ENCODE measurements at places on chromosomes 1 and 21.

GRCh38 chr1:2783069-2783434 is 18.4 kb downstream of the TTC34 start:
- DNase-seq = no peak

GRCh38 chr1:7267493-7267892 is 482.2 kb downstream of the CAMTA1 start:
- no peak for DNase-seq

DNA sequence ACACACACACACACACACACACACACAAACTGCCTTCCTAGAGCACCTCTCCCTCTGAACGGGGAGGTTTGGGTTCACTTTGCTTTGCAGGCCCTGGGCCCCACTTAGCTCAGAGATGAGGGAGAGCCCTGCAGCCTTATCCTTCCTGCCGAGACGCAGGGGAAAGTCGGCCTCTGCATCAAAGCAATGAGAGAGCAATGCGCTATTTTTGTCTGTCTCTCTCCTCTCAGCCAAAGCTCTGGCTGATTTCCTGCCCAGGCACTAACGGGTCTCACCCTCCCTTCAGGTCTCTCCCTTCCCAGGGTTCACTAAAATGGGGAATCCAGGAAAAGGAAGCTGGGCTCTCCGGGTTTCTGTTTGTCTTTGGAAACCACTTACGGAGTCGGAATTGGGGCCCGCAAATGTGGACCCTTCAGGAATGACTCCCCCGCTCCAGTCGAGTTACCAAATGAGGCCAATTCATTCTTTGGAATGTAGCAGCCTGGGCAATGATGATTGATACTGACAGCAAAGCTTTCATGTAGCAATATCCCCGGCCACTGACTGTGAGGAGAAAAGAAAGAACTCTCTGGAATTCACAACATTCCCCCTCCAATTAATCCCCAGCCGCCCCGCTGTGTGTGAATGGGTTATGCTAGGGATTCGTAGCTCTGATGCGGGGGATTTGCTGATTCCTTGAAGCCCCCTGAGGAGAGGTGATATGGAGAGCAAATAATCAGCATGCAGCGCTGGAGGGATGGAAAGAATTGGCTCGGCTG is 61.5 kb upstream of the WLS start:
- DNase-seq = no peak

DNA sequence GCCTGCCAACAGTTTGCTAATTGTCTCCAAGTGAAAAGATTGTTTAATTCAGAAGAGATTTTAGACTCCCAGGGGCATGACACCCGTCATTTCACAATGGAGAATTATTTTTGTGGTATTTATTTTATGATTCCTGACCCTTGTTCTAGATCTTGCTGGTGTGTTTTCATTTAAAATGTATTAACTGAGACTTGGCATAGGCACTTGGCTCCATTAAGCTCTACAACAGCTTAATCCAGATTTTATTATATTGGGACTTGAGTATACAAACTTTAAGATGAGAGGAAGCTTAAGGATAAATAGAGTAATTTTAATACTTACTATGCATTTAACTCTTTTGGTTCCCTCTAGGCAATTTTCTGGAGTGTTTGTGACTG is 101.3 kb upstream of the KCNE2 start:
- no peak for DNase-seq

- DNase-seq = no peak
Observed at GRCh38 chr1:53336146-53336545, 8.3 kb upstream of the LRP8 start.

GRCh38 chr1:87766737-87767136 is 438.1 kb downstream of the LMO4 start:
- no peak for DNase-seq

GRCh38 chr1:212973426-212973825 is 23.1 kb downstream of the VASH2 start:
- no peak for DNase-seq

- no peak for DNase-seq
Observed at GRCh38 chr1:3596663-3597598, 14.4 kb downstream of the MEGF6 start.

DNA sequence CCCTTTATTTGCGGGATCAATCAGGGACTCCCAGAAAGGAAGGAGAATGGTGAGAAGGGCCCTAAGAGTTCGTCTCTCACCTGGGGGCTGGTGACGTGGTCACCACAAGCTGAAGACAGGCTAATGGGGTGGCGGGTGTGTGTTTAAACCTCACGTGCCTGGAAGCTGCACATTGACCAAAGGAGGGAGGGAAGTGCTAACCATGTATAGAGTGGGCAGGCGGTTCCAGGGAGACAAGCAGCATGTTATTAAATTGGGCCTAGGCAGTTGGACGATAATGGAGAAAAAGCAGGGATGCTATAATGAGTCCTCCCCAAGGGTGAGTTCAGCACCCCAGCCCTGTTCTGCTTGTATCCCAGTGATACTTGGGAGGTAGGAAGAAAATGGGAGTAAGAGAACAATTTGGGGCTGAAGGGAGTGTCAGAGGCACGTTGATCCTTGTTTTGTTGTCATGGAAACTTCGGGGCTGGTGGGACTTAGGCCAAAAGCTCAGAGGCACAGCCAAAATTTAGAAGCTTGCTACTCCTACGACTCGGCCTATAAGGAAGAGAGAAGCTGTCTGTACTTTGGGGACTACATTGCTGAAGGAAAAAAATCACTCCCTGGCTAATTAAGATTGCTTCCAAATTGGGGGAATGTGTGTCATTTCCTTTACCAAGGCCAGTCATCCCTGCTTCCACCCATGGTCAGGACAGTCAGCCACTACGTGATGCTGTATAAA is 33.2 kb upstream of the EPHA8 start:
- DNase-seq = no peak

- peak; percentile 61 for DNase-seq
Observed at GRCh38 chr1:178344513-178345091, 152.2 kb downstream of the CLEC20A start.

DNA sequence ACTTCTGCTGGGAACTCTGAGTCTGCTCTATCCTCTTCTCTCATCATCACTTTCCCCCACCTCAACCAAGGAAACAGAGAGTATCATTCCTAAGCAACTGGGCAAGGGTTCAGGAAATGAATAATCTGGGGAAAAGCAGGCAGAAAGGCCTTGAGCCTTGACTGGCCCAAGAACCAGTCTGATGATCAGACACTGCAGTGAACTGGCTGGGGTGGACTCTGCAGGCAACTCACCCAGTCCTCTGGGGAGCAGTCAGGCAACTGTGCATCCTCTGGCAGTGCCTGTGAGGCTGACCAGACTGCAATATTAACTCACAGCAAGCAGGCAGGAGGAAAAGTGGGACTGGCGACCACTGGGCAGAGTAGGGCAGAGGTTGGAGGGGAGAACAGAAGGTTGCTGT is 991 bp downstream of the ANKRD35 start:
- DNase-seq = no peak

GRCh38 chr1:219712506-219712905 is 99.6 kb upstream of the ZC3H11B start:
- DNase-seq = no peak

DNA sequence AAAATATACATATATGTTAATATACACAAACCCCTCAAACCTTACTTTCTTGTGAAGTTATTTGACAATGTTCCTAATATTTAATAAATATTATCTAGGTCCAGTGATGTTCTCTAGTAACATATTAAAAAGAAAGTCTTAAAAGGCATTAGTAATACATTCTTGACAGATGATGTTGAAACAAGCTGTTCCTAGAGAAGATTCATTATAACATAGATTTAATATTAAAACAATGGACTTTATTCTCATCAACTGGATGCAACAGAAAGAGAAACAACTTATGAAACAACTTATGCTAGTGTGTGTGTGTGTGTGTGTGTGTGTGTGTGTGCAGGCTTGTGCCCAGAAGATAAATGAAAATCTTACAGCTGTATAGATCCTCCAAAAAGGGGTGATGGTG is 68.5 kb upstream of the PLXNA2 start:
- DNase-seq = no peak

- DNase-seq = no peak
Observed at GRCh38 chr1:31497601-31498000, 78.7 kb upstream of the TINAGL1 start.

GRCh38 chr1:12634156-12634555 is 9.7 kb upstream of the AADACL4 start:
- no peak for DNase-seq

GRCh38 chr1:7646981-7647901 is 123.9 kb upstream of the VAMP3 start:
- DNase-seq = peak; percentile 46

DNA sequence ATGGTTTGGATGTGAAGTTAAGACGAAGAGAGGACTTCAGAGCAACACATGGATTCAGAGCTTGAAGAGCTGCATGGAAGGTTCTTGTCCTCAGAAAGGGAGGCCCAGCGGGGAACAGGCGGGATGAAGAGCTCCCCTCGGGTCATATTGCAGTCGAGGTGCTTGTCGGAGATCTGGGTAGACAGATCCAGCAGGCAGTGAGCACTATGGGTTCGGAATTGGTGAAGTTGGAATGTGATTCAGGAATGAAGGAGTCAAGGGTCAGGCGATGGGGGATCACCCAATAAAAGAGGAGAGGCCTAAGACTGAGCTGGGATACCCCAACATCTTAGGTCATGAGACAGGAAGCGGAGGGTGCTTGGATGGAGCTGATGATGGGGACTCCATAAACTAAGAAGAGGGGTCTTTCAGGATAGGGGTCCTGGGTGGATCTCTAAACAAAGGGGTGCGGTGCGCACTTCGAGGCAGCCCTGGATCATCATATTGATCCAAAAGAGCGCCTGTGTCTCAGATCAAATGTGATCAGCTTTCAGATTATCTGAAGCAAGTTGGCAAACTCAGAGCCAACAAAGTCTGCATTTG is 176.3 kb upstream of the VAMP3 start:
- DNase-seq = no peak

GRCh38 chr1:55329091-55329490 is 113.9 kb upstream of the USP24 start:
- no peak for DNase-seq

- DNase-seq = no peak
Observed at GRCh38 chr1:58035523-58035922, 511.0 kb downstream of the OMA1 start.

DNA sequence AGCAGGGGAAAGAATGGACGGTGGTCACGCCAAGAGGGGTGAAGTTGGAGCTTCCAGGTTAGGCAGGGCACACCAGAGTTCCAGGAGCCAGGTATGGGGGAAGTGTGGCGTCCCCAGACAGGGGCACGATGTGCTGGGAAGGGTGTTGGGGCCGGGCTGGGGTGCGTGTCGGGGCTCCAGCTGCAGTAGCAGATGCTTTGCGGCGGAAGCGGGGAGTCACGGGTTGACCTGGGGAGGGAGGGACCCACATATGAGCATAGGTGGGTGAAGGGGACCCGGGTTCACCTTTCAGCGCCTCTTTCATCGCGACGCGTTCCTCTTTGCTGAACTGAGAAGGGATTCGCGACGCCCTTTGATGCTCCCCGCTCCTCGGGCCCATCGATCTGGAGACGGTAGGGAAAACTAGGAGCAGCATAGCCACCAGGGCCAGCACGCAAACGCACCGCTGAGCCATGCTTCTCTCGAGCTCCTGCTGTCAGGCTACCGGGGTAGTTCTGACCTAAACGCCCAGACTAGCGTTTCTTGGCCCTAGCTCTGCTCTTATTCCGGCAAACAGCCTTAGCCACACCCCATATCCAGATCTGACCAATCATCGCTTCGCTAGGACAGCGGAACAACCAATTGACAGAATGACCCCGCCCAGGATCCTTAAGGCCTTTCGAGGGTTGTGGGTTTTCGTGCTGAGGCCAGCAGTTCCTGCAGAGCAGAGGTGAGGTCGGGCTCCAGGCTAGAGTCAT is at the start of gene PM20D1:
Gene PM20D1, minus strand, starts transcription at position 514 of the 737 bp plus-strand sequence. Its CDS starts 60 bp downstream, at position 454.
- DNase-seq = peak; percentile 100

DNA sequence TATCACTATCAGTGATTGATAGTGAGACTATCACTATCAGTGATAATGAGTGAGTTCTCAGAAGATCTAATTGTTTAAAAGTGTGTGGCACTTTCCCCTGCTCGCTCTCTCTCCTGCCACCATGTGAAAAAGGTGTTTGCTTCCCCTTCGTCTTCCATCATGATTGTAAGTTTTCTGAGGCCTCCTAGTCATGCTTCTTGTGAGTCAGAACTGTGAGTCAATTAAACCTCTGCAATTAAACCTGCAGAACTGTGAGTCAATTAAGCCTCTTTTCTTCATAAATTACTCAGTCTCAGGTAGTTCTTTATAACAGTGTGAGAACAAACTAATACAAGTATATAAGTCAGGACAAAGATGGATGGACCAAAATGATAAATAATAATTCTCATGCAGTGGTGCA is 7.0 kb upstream of the IL23R start:
- no peak for DNase-seq

DNA sequence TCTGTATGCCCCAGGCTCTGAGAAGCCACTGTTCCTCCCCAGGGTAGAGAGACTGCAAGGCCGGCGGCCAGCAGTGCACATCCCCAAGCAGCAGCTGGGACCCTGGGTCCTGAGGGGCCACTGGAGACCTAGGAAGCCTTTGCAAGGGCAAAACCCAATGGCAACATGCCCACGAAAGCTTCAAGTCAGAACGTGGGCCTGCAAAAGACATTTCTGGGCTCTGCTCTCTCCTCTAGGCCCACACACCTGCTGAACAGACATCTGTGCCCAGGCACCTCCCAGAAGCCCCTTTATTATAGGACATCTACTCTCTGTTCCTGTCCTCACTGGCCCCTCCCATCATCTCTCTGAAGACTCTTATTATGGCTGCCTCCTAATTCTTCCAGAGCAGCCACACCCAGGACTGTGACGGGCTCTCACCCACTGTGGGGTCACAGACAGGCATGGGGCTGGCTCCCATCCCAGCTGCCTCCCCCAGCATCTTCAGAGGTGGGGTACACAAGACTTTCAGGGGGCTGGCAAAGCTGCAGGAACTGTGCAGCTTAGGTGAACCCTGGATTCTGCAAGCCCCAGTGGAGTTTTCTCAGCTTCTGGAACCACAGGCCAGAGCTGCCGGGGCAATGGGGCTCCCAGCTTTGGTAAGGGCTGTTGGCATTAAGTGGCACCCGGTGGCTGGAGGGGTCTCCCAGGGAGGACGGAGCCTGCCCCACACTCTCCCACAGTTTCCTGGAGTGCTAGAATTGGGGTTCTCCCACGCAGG is 12.6 kb downstream of the TRIM11 start:
- DNase-seq = no peak

DNA sequence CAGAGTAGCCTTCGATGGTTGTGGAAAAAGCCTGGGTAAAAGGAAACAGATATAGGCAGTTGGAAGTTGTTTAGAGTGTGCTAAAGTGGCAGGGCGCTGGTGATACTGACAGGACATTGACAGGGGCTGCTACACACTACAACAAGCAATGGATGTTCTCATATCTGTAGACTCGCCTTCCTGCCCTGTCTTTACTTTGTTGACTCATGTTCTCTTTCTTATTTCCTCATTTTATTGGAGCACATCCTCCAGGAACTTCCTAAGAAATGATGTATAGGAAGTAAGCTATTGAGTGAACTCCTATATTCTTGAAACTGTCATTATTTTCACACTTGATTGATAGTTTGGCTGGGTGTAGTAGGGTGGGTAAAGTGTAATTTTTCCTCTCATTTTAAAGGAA is 51.0 kb downstream of the C4BPA start:
- no peak for DNase-seq

DNA sequence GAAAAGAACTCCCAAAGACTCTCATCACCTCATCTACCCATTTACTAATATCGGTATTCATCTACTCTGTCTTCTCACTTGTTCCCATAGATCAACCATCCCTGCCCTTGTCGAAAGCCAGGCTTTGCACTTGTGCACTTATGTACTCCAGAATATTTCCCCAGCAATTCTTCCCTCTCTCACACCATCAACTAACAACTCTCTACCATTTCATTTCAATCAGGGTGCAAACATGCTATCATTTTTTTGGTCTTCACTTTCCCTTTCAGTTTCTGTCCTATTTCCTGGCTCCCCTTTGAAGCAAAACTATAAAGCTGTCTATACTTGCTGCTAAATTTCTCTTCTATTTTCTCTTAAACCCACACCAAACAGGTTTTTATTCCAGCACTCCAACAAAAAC is 6.7 kb downstream of the C1orf105 start:
- no peak for DNase-seq
